ENCODE measurements at places on chromosomes 12 and 14.

- no peak for DNase-seq
Measured at GRCh38 chr12:14167005-14167628, 185.7 kb upstream of the GRIN2B start.

- DNase-seq, result no peak
Measured at GRCh38 chr12:105554223-105554678, 223.8 kb downstream of the C12orf75 start.

DNA sequence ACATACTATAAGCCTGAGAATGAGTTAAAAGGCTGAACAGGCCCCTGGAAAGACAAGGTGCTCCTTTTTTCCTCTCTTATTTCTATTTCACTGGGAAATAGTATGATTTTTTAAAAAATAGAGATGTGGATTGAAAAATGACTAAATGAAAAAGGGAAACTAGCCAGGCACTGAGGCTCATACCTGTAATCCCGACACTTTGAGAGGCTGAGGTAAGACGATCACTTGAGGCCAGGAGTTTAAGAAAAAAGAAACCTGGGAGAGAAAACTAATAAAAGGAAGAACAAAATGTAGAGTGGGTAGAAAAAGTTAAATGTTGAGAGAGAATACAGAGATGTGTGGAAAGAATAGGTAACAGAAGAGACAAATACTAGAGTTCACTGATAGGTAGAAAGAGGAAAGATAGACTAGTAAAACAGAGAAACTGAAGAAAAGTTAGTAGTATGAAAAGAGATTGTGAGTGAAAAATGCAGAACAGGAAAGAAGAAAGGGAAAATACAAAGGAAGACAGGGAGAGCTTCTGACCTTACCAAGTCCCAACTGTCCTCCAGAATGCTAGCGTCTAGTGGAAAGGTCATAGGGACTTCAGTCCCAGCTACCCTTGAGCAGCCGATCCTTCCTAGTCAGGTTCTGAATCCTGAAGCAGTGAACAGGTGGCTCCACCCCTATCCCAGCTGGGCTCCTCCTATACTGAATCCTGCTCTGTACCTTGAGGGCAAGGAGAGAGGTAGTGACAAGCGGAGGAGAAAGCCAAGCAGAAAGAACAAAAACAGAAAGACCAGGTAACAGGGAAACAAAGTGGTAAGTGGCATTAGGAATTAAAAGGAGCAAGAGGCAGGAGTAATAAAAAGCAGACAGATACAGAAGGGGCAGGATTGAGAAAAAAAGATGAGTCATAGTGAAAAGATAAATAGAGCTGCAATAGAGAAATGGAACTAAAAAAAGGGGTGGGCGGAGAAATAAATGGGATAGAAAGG lies 7.3 kb downstream of the TMEM116 start:
- no peak for DNase-seq

- DNase-seq, result no peak
Measured at GRCh38 chr14:23128969-23129758, 10.1 kb upstream of the CEBPE start.

DNA sequence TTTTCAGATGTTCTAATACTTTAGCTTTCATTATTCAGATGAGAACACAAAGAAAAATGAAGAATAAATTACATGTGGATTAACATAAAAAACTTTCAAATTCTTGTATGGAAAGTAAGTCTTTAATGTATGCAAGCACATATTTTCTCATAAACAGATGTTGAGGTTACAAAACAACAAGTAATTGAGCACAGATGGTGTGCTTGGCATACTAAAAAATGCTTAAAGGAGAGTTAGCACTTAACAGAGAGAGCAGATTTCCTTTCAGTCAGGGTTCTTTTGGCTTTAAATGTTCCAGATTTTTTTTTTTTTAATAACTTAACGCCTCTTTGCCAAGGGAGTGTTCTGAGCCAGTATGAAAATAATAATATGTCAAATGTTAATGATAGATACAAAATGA lies 96.0 kb downstream of the RASSF9 start:
- DNase-seq, result no peak

GRCh38 chr14:90301122-90301521 lies 30.6 kb downstream of the NRDE2 start:
- DNase-seq, result no peak

- DNase-seq, result no peak
Measured at GRCh38 chr12:211639-212414, 2.1 kb downstream of the SLC6A12 start.

DNA sequence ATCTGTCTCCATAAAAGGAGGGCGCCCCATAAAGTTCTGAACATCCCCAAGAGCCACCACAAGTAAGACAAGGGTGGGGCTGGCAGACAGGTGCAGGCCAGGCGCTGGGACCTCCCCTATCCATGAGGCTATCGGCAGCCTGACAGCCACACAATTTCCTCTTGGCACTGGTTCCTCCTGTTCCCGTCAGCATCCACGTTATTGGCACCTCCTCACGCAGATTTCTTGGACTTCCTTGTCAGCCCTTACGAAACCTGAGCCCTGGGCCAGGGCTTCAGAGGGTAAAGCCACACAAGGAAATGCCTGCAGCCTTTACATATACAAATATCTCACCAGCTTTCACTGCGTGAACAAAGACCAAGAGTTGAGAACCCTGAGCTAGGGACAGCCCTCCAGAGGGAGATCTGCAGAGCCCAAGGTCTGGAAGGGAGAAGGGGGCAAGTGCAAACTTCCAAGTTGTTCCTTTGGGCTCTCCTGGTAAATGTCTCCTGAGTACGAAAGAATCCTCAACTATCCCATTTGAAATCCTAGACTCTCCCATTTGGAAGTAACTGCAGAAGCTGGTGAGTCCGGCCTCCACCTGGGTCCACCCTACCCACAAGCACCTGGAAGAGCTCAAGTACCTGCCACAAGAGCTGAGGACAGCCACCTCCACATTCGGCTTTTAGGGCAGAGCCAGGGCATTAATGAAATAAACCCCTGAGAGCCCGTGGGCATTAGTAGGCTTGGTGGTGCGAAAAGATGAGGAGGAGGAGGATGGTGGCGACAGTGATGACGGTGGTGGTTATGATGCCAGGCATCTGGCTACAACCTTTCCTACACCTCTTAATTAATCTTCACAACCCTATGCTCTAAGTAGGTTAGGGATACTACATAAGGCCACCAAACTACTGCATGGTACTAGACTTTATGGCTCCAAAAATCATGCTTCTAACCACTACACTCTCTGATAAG lies 5.5 kb upstream of the TC2N start:
- no peak for DNase-seq

DNA sequence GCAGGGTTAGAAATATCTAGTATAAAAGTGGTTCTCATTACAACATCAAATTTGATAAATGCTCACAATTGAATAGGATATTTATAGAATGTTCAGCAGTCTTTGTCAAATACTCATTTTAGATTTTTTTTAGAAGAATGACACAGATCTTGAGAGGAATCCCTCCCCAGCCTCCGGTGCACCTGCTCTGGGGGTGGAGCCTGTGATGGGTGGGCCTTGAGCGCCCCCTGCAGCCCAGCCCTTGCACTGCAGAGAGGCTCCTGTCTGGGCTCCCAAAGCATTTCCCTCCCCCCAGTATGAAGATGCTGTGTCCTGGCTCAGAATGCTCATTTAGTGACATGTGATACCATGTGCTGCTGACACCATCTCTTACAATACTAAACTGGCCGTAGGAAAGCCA lies 792.3 kb downstream of the TMEM121 start:
- peak; percentile 17 for DNase-seq

DNA sequence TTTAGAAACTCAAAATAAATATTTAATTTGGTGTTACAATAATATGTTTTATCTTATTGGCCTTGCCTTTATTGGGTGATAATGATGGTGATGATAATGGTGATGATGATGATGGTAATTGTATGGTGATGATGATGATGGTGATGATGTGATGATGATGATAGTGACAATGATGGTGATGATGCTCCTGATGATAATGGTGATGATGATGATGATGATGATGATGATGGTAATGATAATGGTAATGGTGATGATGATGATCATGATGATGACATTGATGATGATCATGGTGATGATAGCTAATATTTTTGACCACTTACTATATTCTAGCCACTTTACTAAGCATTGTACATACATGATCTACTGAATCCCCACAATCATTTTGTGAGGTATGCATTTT lies 1548.6 kb upstream of the TMEM132C start:
- DNase-seq, result no peak

DNA sequence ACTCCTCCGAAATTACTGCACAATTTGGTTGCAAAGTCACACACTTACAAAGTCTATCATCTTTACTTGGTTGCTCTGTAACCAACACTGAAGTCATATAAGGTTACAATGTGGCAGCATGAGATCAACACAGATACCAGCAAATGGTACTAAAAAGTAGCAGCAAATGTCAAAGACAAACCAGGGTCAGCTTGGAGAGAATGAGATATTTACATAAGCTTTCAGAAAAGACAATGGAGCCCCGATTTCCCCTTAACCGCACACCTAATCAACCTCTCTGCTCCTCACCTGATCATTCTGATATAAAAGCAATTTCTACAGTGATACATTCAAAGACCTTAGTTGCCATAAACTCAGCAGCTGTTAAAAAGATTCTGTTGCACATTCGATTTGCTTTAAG lies 76.4 kb upstream of the FOXN3 start:
- DNase-seq, result no peak

DNA sequence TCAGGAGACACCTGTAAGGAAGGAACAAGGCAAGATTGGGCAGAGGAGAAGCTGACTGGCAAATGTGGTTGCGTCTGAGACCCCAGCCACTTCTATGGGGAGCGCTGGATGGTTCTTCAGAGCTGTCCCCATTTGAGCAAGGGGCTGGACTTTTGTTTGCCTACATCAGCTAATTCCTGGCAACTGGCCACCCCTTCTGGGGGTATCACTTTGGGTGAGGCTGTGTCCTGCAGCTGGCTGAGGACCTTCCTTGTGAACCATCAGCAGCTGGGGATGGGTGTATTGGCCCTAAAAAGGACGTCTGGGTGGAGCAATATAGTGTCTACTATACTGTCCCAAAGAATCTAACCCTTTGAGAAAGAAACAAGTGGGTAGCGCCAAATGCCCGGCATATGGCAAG lies 23.6 kb downstream of the PPFIBP1 start:
- DNase-seq, result no peak

- DNase-seq, result no peak
Measured at GRCh38 chr12:46825591-46826414, at the start of gene SLC38A4. TSS of gene SLC38A4 (minus strand) at chr12:46825997. CDS start at chr12:46793071, 32,926 bp downstream.

DNA sequence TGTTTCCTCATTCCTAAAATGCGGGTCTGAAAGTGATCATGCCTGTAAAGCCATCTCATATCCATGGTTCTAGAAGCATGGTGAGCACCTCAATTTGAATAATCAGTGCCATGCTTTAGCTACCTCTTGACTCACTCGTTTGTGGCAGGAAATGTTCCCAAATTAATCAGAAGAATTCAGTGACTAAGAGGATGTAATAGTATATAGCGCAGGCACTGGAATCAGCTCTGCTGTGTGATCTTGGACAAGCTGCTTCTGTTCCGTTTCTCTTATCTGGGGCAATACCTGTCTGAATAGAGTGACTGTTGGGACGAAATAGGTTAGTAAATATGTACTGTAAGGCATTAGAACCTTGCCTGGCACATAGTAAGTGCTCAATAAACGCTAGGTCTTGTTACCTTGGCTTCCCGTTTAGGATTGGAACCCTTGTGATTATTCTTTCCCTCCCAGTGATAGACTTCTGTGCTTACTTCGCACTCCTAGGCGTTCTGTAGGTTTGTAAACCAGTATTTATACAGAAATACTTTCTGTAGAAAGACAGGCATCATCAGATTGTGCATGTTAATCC lies 820 bp upstream of the SMAGP start:
- no peak for DNase-seq

- DNase-seq, result no peak
Measured at GRCh38 chr12:105264771-105265170, 28.8 kb upstream of the APPL2 start.
